Activated CD4-positive, alpha-beta memory T cell treated with anti-CD3 and anti-CD28 coated beads, Interleukin-2, amount 10 ng/mL, durations not matched to agents 7 days and 5 days (primary cell): ENCODE measurements at places on chromosomes 12 and 14. TPM values are rescaled to one million over a fixed set of nuclear protein-coding genes. Genes with fewer than 3 reads are reported as not detected.

- H3K4me1 ChIP-seq: no peaks in the 10 kb centered on the region
- H3K36me3 ChIP-seq: no peaks in the 10 kb centered on the region
- H3K27ac ChIP-seq: no peak overlapping the region
Observed at GRCh38 chr12:82659343-82660207, 27.1 kb upstream of the TMTC2 start.

NKX2-1 gene
- total RNA-seq: not detected

DDX54 gene
- 55.6 TPM for total RNA-seq

SRGAP1 gene
- not detected for total RNA-seq
